ENCODE measurements at places on chromosomes 1 and 21.

- DNase-seq: no peak
Measured at GRCh38 chr1:57489358-57490036, 65.6 kb upstream of the DAB1 start.

GRCh38 chr1:113677250-113678158, 81.8 kb downstream of the PHTF1 start:
- no peak for DNase-seq

DNA sequence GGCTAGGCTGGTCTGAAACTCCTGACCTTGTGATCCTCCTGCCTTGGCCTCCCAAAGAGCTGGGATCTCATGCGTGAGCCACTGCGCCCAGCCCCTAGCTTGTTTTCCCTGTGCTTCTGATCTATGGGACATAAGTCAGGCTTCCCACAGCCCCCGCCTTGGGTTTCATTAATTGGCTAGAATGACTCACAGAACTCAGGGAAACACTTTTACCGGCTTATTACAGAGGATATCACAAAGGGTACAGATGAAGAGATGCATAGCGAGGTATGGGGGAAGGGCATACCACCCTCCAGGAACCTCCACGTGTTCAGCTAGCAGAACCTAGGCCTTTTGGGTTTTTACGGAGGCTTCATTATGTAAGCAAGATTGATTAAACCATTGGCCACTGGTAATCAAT, 1.5 kb upstream of the MAP1LC3C start:
- no peak for DNase-seq

- no peak for DNase-seq
Measured at GRCh38 chr1:72623299-72623708, 341.0 kb upstream of the NEGR1 start.

- no peak for DNase-seq
Measured at GRCh38 chr1:84467298-84467697, 11.8 kb upstream of the RPF1 start.

DNA sequence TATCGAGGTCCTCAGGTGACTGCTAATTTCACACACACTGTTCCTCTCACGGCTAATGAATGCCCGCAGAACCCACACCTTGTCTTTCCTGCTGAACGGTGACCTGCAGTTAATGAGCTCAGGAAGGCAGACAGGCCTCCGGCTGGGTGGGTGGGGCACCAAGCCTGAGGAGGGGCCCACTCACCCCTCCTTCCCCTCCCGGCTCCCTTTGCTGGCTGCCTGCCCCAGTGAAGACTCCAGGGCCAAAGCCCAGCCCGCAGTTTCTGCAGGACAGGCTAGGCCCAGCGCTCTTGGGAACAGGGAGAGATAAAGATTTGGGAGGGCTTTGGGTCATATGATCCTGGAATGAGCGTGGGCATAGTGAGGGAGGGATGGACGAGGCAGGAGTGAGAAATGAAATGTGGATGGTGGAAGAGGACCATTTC, 26.4 kb downstream of the FOXO6 start:
- DNase-seq: no peak
